ENCODE measurements at places on chromosomes 12 and 14.

DNA sequence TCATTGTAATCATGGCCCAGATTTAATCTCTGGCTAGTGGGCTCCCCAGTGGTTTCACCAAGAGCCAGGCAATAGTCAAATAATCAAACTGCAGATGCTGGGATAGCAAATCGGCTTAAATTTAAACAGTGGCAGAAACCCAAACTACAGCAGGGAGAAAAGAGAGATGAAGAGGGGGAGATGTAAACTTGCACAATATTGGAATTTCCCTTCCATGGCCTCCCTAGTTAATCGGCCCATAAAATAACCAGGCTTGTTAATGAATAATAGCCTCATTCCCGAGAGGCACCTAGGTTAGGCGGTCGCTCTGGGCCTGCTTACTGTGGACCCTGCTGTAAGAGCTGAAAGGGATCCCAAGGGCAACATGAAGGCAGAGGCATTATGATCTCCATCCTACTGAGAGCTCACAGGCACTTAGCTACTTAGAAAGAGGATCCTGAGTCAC, 116.2 kb downstream of the NUAK1 start:
- H3K36me3 ChIP-seq: no peaks in the 10 kb centered on the region
- H3K4me3 ChIP-seq: no peak overlapping the region
- H3K27ac ChIP-seq: no peak overlapping the region
- peaks cover 2% of the 10 kb centered on the region for H3K27me3 ChIP-seq
- no peak for DNase-seq
- no peaks in the 10 kb centered on the region for H3K4me1 ChIP-seq

- DNase-seq: peak; percentile 61
- peaks cover 19% of the 10 kb centered on the region for H3K27me3 ChIP-seq
- peak overlapping the region; percentile 84 for H3K27ac ChIP-seq
- no peaks in the 10 kb centered on the region for H3K36me3 ChIP-seq
- no peak overlapping the region for H3K4me3 ChIP-seq
Measured at GRCh38 chr12:52358575-52359350, 8.5 kb downstream of the KRT85 start.

- H3K4me3 ChIP-seq: no peak overlapping the region
- DNase-seq: no peak
- no peak overlapping the region for H3K27ac ChIP-seq
- no peaks in the 10 kb centered on the region for H3K27me3 ChIP-seq
- H3K36me3 ChIP-seq: peaks cover 40% of the 10 kb centered on the region
Measured at GRCh38 chr14:65501328-65501727, 88.8 kb downstream of the FUT8 start.

- no peaks in the 10 kb centered on the region for H3K27me3 ChIP-seq
- no peaks in the 10 kb centered on the region for H3K36me3 ChIP-seq
- H3K27ac ChIP-seq: no peak overlapping the region
- H3K4me3 ChIP-seq: no peak overlapping the region
- DNase-seq: no peak
- no peaks in the 10 kb centered on the region for H3K4me1 ChIP-seq
Measured at GRCh38 chr12:81332054-81332453, 254.2 kb downstream of the ACSS3 start.

- H3K4me3 ChIP-seq: no peak overlapping the region
- no peaks in the 10 kb centered on the region for H3K4me1 ChIP-seq
- DNase-seq: no peak
- H3K36me3 ChIP-seq: no peaks in the 10 kb centered on the region
- H3K27me3 ChIP-seq: no peaks in the 10 kb centered on the region
- no peak overlapping the region for H3K27ac ChIP-seq
Measured at GRCh38 chr12:24681570-24681969, 267.3 kb downstream of the BCAT1 start.

DNA sequence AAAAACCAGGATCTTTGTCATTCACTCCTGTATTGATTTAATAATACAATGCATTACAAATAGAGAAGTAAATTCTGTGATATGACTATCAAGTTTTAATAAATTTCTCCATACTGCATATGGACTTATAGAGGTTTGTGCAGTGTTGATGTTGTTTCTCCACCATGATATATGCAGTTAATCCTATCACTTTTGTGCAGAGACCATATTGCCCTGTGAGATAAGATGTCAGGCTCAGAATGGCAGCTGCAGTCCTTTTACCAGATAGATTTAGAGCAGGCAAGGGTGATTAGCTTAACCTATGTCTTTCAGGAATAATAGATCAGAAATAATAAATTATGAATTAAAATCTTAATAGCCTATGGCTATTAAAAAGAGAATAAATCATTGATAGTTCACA, 38.6 kb upstream of the KCNJ8 start:
- no peaks in the 10 kb centered on the region for H3K4me1 ChIP-seq
- H3K36me3 ChIP-seq: no peaks in the 10 kb centered on the region

DNA sequence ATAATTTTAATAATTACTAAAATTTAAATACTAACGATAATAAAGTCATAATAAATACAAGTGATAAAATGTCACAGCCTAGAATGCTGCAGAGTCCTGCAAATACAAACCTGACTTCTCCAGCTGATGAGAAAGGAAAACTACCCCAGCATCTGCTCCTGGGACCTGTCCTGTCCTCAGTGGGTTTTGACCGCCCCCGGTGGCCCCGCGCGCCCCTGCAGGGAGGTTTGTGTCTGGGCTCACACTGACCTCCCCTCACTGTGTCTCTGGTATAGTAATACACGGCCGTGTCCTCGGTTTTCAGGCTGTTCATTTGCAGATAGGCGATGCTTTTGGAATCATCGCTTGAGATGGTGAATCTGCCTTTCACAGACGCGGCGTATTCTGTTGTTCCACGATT, 1139.4 kb downstream of the TMEM121 start:
- H3K36me3 ChIP-seq: peaks cover 2% of the 10 kb centered on the region
- no peak for DNase-seq
- peaks cover 46% of the 10 kb centered on the region for H3K27me3 ChIP-seq
- peaks cover 10% of the 10 kb centered on the region for H3K4me1 ChIP-seq
- no peak overlapping the region for H3K27ac ChIP-seq

DNA sequence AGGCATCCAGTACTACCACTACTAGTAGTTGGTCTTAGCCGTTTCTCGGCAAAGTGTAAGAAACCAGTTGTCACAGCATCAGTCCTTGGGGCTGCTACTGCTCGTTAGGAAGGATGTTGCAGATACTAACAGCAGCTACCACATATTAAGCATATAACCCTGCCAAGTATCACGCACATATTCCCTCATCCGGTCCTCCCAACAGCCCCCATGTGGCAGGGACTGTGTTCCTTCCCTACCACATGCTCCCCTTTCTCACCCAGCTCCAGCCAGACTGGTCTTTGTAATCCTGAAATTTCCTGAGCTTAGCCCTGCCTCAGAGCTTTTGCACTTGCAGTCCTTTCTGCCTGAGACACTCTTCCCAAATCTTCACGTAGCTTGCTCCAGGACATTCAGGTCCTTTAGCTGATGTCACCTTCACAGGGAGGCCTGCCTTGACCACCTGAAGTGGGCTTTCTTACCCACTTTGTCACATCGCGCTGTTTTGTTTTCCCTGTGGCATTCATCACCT, 7.8 kb downstream of the ERP29 start:
- H3K4me3 ChIP-seq: no peak overlapping the region
- H3K4me1 ChIP-seq: peaks cover 18% of the 10 kb centered on the region
- H3K27me3 ChIP-seq: no peaks in the 10 kb centered on the region
- no peak overlapping the region for H3K27ac ChIP-seq
- H3K36me3 ChIP-seq: peaks cover 16% of the 10 kb centered on the region
- no peak for DNase-seq

- no peak overlapping the region for H3K4me3 ChIP-seq
- no peaks in the 10 kb centered on the region for H3K4me1 ChIP-seq
- H3K27ac ChIP-seq: no peak overlapping the region
- DNase-seq: no peak
- no peaks in the 10 kb centered on the region for H3K27me3 ChIP-seq
Measured at GRCh38 chr14:46887144-46887543, 235.6 kb upstream of the RPL10L start.

DNA sequence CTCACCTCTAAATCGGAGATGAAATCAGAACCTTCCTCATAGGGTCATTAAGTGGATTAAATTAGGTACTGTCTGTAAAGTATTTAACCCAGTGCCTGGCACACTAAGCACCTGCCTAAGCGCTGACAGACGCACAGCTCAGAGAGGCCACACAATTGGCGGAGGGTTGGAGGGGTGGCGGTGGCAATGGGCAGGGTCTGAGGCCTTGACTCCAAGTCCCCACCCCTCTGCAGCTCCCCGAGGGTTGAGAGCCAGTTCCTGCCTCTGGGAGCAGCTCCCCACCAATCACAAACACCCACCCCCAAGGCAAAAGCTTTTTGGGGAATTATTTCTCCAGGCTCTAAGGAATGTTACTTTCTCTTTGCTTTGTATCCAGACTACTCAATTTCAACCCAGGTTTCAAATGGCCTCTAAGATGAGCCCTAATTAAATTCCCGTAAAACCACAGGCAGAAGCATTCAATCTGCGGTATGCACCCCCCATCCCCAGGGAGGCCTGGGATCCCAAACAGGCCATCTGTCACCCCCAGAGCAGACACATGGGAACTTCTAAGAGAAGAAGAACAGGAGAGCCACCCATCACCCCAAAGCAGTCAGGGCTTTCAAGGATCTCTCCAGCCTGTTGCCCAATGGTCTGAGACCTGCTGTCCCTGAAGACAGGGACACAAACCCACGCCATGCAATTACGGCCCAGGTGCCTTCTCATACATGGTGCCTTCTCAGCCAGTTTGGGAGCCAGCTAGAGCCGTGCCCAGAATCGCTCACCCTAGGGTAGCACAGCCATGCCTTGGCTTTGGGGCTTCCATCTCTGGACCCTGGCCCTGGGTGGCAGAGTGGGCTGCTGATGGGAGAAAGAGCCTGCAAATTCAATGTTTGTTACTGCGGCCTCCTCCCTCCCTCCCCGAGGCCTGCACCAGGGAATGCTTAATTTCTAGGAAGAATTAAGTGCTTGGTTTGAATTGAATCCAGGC, 66.1 kb downstream of the CHGA start:
- no peak for DNase-seq
- H3K4me1 ChIP-seq: peaks cover 2% of the 10 kb centered on the region
- H3K27ac ChIP-seq: no peak overlapping the region
- H3K4me3 ChIP-seq: no peak overlapping the region
- peaks cover 9% of the 10 kb centered on the region for H3K36me3 ChIP-seq

GRCh38 chr12:92927436-92928281, 1.4 kb downstream of the EEA1 start:
- peak overlapping the region; percentile 91 for H3K4me3 ChIP-seq
- peaks cover 29% of the 10 kb centered on the region for H3K4me1 ChIP-seq
- DNase-seq: no peak
- H3K36me3 ChIP-seq: peaks cover 5% of the 10 kb centered on the region
- peak overlapping the region; percentile 90 for H3K27ac ChIP-seq

DNA sequence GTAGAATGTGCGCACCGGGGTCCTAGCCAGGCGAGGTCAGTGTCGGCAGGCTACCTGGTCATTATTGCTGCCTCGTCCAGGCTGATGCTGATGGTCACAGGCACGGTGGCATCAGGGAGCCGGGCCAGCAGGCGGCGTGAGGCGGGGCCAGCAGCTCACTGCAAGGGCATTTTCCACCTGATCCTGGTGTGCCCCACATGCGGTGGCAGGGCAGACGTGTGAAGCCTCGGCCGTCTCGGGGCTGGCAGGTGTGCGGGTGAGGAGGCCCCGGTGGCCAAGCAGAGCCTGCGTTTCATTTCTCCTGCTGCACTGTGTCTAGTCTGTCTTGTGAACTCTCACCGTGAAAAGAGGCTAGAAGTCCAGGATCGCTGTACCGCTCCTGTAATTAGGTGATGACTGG, 12.0 kb upstream of the AMN start:
- H3K4me3 ChIP-seq: no peak overlapping the region
- DNase-seq: no peak
- H3K27ac ChIP-seq: no peak overlapping the region
- no peaks in the 10 kb centered on the region for H3K4me1 ChIP-seq

GRCh38 chr12:71027856-71028255, 107.3 kb upstream of the PTPRR start:
- no peaks in the 10 kb centered on the region for H3K36me3 ChIP-seq
- H3K4me3 ChIP-seq: no peak overlapping the region
- no peak for DNase-seq

DNA sequence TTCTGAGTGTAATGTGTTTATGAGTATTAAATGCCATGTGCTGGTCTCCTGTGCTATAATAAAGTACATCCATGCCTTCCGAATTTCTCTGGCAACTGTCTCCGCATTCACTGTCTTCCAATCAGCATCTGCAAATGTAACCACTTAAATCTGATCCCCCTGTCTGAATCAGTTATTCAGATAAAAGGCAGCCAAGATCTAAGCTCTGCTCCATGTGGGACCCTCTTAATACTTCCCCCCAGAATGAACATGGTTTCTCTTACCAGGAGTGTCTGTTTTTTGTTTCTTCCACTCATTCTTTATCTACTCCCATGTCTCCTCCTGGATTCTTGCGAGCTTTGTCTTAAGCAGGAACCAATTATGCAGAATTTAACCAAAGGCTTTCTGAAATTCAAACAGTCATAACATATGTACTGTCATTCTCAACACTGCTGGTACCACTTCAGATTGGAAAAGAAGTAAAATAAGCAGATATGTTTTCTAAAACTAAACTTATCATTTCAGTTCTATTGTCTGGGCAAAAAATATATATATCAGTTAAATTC, 996.7 kb upstream of the FLRT2 start:
- no peak overlapping the region for H3K4me3 ChIP-seq
- no peaks in the 10 kb centered on the region for H3K4me1 ChIP-seq

DNA sequence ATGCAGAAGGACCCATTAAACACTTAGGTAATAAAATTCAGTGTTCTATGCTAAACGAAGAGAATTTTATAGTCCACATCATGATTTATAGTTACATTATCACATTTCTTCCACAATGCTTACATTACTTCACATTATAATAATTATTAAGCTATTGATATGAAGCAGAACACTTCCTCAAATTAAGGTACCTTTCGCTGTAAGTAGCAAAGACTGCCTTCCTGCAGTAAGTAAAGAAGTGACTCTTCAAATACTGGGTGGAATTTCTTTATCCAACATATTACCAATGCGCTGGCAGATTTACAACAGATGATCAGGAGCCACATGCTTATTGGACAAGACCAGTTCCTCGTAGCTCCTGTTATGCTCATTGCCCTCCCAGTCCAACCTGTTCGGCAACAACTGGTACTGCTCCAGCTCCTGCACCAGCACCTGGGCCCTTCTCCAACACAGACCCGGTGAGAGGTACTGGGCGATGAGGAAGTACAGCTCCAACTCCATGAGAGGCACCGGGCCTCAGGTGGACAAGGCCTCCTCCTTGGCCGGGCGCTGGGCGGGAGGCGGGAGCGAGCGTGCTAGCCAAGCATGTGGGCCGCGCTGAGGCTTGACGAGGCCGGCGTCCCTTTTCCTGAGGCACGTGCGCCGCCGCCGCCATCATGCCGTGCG, 210.7 kb upstream of the ATP2B1 start:
- H3K27me3 ChIP-seq: no peaks in the 10 kb centered on the region
- no peaks in the 10 kb centered on the region for H3K4me1 ChIP-seq
- H3K36me3 ChIP-seq: peaks cover 1% of the 10 kb centered on the region
- no peak for DNase-seq

GRCh38 chr12:8681129-8681884, 16.5 kb upstream of the RIMKLB start:
- H3K4me1 ChIP-seq: no peaks in the 10 kb centered on the region
- H3K36me3 ChIP-seq: no peaks in the 10 kb centered on the region
- H3K27me3 ChIP-seq: peaks cover 14% of the 10 kb centered on the region
- no peak for DNase-seq
- no peak overlapping the region for H3K4me3 ChIP-seq

- H3K4me1 ChIP-seq: no peaks in the 10 kb centered on the region
- no peak for DNase-seq
- H3K36me3 ChIP-seq: no peaks in the 10 kb centered on the region
- H3K4me3 ChIP-seq: no peak overlapping the region
Measured at GRCh38 chr12:60345442-60345841, 749.6 kb downstream of the SLC16A7 start.

- H3K27me3 ChIP-seq: peaks cover 3% of the 10 kb centered on the region
- H3K27ac ChIP-seq: peak overlapping the region; percentile 56
- peaks cover 23% of the 10 kb centered on the region for H3K4me1 ChIP-seq
- H3K4me3 ChIP-seq: no peak overlapping the region
- DNase-seq: no peak
Measured at GRCh38 chr12:6360578-6361490, 14.5 kb downstream of the SCNN1A start.
